Pancreas (tissue), 10 donors: ENCODE measurements at places on chromosomes 6 and 20.

GRCh38 chr20:1803061-1803931, 91.9 kb upstream of the SIRPA start:
- DNase-seq = no peak

DNA sequence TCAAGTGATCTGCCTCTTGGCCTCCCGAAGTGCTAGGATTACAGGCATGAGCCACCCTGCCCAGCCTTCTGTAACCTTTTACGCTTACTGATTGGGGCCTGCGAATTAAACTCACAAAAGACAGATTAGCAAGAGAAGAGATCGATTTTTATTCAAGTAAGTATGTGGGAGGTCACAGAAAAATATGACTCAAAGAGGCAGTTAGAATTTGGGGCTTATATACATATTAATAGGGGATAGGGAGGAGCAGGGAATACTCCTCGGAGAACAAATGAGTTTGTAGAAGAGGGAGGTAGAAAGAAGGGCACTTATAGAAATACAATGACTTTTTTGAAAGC, 78.9 kb downstream of the CD24 start:
- no peak for DNase-seq

DNA sequence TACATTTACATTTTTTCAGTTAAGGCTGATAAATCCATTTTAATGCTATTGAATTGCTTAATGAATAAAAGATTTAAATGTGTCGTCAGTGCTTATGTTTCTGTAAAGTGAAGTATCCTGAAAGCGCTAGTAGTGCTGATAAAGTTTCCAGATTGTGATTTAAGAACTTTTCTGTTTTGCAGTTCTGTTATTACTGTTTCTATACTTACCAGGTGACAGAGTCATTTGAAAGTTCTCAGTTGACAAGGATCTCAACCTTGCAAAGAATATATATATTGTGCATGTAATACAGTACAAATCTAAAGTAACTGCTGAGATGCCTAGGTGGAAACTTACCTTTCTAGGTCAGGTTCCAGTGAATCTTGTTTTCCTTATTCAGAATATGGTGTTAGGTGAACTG, 201.8 kb downstream of the ARID1B start:
- DNase-seq = no peak

DNA sequence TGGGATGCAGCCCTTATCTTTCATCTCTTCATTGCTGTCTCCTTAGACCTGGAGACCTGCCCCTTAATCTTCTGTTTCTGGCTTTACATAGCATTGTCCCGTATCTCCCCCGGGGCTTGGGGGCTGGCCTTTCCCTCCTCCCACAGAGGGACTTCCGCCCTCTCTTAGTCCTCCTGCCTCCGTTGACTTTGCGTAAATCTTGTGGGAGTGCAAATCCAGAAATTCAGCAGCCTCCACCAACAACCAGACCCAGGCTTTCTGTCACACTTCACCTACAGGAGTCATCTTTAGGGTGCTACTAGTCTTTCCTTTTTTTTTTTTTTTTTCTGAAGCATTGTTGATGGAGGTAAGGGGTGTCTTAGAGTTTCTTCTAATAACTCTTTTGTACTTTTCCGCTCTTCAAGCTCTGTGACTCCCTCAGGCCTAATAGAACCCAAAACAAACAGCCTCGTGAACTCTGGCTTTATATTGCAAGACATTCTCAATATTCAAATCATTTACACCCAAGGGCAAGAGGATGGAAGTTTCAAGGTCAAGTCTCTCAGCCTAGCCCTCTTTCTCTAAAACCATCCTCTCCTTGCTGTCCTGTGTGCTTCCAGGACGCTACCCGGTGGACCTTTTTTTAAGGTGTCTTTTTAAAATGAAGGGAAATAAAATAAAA, 66.2 kb downstream of the RREB1 start:
- no peak for DNase-seq

DNA sequence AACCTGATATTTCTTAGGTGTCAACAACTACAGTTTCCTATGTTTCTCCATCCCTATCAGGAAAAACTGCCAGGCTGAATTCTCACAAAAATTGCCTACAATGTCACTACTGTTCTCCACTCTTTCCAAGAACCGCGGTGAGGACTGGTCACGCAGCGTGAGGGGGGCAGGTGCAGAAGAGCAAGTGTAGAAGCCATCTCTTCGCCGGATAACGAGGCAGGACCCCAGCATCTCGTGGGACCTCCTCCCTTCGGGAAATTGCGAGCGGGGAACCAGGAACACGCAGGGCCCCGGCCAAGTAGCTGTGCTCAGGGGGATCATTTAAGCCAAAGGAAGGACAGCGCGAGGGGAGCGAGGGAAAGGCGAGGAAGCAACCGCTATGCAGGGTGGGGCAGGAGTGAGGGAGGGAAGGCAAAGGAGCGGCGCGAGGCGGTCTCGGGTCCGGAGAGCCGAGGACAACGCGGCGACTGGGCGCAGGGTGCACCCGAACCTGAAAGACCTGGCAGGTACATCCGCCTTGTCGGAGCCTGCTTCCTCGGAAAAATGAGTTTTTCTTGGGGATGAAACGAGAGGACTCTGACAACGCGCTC, 559 bp downstream of the APMAP start:
- DNase-seq = no peak

DNA sequence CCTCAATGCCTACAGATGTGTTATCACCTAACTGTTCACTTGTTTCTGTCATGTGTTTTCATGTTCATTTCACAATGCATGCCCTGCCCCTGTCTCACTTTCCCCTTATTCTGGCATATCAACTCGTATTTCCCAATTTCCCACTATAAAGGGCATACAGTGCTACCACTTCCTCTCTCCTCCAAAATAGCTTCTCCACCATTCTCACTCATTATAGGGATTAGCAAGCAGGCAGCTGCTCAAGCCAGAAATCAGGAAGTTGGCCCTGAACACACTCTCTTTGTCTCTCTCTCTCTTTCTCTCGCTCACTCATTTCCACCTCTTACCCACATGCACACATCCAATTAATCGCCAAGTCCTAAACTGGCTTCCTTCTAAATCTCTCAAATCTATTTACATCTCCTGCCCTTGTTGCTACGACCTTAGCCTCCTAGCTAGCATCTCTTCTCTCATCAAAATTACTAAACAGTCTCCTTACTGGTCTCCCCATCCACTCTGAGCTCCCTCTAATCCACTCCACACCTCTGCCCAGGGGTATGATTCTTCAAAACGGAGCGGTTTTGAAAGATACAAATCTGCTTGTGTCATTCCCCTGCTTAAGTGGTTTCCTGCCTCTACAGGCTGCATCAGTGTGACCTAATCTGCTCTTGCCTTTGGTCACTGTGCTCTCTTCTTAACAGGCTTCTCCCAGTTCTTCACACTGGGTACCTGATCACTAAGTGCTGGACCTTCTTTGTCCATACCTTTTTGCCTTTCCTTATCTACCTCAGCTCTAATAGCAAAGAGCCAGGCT, 196.2 kb downstream of the BTBD9 start:
- no peak for DNase-seq
